Progenitor cell of endocrine pancreas (in vitro differentiated cells): ENCODE measurements at places on chromosomes 7 and 10. TPM values are rescaled to one million over a fixed set of nuclear protein-coding genes. Genes with fewer than 3 reads are reported as not detected.

DNA sequence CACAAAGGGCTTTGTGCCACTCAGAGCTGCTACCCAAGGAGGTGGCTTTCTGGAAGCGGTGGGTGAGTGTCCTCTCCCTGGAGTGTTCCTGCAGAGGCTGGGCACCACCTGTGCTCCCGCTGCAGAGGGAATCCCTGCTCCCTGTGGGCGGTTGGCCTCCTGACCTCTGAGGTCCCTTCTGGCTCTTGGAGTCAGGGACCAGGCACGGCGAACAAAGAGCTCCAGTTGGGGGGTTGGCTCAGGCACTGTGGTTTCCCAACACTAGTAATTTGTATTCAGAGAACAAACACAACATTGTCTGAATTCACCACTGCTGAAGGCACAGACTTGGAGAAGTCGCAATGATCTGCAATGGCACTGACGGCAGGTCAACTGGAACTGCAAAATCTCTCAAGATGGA lies 328.9 kb downstream of the PRPF18 start:
- DNase-seq: no peak

GRCh38 chr7:39721919-39722597 lies 98.7 kb downstream of the RALA start:
- no peak for DNase-seq

DNA sequence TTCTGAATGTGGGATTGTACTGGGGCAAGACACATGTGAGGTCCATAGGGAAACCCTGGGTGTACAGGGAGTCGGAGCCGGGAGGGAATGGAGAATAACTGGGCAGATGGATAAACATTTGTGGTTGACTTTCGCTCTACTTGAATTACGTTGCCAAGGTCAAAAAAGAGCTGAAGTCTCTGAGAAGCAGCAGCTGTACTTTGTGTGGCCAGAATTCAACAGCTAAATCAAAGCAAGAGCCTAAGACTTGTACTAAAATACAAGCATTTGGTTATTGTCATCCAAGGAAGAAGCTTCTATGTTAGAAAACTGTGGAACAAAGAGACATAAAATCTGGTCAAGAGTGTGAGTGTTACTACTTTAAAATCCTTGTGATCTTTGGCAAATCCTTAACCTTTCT lies 457.2 kb downstream of the ARL4A start:
- DNase-seq: no peak

- no peak for DNase-seq
Observed at GRCh38 chr10:31320550-31321211, 1.7 kb downstream of the ZEB1 start.

The FBXO24 gene
- total RNA-seq: 0.41 and 1.2 TPM in 2 replicates

The CTAGE15 gene
- 1.9 and 2.4 TPM in 2 replicates for total RNA-seq

The FEZF1 gene
- total RNA-seq: not detected in 2 replicates

The KAZALD1 gene
- 1.3 and 2.0 TPM in 2 replicates for total RNA-seq
